T-helper 2 cell (primary cell): ENCODE measurements at places on chromosomes 5 and 9.

GRCh38 chr5:17135050-17135449, 82.4 kb upstream of the BASP1 start:
- no peak for DNase-seq

- no peak for DNase-seq
These were observed 10.6 kb upstream of the PARP8 start for GRCh38 chr5:50655810-50656205.

- no peak for DNase-seq
These were observed 2148.9 kb upstream of the ACO1 start for GRCh38 chr9:30235564-30235963.

DNA sequence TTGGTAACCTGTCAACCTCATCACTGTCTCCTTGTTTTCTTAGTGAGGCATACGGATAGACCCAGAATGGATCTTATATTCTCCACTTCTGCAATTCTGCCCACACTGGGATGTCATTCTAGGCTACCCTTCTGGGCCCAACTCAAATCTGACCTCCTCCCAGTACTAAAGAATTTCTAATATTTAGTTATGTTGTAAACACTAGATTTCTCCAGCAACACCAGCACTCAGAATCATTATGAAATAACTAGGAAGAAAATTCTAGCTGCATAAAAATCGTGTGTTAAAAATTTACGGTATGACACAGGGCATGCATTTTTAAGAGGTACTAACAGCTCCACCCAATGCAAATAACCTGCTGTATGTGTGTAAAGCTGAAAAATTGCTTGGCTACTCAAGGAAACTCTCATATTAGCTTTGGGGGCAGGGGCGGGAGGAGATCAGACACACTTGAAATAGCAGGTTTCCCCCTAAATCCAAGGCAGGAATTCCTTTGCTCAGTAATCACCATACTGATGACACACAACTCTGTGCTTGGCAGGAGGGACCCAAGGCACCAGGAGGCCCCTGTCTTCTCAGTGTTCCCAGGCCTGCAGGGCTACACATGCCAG, 27.3 kb downstream of the MACROH2A1 start:
- no peak for DNase-seq

DNA sequence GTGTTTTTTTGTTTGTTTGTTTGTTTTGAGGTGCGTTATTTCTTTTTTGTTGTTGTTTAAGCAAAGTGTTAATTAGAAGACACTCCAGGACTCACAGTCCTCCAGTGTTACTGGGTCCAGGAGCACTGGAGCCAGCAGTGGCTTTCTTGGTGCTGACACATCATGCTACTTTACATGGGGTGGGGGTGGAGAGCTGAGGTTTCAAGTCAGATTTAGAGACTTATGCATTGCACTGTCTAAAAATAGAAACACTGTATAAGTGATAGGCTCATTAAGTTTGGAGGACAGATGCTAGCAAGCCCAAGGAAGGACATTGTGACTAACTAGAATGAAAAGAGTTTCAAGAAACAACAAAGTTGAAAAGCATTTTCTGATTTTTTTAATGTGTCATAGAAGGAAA, 2209.2 kb downstream of the MAT2B start:
- no peak for DNase-seq

- no peak for DNase-seq
These were observed 9.1 kb upstream of the TBCA start for GRCh38 chr5:77785229-77785628.

DNA sequence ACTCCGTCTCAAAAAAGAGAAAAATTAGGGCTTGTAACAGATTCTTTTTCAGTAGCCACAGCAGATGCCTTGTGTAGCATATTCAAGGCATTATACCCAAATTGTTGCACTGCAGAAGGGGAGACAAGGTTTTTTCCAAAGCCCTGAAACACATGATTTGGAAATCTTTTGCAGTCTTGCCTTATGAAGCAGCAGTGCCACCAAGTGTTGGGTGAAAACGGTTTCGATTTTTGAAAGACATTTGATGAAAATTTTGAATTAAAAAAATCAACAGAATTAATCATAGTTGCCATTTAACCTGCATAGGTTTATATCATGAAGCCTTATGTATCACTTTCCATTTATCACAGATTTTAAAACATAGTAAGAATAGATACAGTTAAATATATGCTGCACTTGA, 479.5 kb downstream of the TAF11L14 start:
- DNase-seq, result no peak
